ENCODE measurements at places on chromosomes 4 and X.

DNA sequence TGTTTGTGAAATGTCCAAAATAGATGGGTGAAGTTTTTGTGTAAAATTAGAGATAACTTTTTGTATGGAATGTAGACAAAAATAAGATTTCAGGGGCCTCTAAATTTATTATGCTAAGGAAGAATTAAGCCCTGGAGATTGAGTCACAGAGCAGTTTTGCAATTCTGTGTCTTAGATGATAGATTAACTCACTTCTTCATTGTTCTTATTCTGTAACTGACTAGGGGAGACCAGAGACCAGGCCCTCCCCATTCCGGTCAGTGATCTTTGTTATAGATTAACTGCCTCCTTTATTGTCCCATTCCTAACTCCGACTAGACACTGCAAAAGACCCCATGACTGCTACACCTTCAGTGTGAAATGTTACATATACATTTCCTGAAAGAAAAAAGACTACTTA is 238.4 kb upstream of the TAPT1 start:
- no peaks in the 10 kb centered on the region for H3K36me3 ChIP-seq
- H3K4me3 ChIP-seq = no peak overlapping the region
- H3K27me3 ChIP-seq = no peaks in the 10 kb centered on the region
- no peak for DNase-seq
- H3K4me1 ChIP-seq = no peaks in the 10 kb centered on the region

- peak; percentile 74 for DNase-seq
- no peaks in the 10 kb centered on the region for H3K27me3 ChIP-seq
- no peak overlapping the region for H3K27ac ChIP-seq
- no peak overlapping the region for H3K4me3 ChIP-seq
- H3K4me1 ChIP-seq = peaks cover 22% of the 10 kb centered on the region
- no peaks in the 10 kb centered on the region for H3K36me3 ChIP-seq
These were observed 58.4 kb upstream of the STS start for GRCh38 chrX:7088968-7089615.

DNA sequence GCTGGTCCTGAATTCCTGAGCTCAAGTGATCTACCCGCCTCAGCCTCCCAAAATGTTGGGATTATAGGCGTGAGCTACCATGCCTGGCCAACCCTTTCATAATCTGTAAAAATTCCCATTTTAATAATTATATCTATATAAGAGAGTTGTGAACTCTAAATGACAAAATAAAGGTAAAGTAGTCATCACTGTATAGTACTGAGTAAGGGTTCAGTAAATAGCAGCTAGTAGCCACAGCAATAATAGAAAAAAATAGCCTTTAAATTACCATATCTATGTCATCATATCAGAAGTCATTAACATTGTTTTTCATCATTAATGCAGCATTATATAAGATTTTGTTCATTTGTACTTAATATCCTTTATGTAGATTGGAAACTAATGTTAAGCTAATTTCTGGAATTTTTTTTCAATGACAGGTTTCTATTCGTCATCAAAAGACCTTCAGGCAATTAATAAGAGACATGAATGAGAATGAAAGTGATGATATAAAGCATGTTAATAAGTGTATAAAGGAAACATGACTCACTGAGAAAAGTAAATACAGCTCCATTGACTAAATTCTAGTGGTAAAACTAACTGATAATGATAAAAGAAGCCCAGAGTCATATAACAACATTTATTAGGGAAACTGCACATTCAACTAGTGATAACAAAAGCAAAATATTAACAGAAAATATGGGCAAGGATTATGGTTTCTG is 85.9 kb upstream of the UGT8 start:
- no peaks in the 10 kb centered on the region for H3K36me3 ChIP-seq
- no peaks in the 10 kb centered on the region for H3K4me1 ChIP-seq
- H3K27ac ChIP-seq = no peak overlapping the region
- H3K27me3 ChIP-seq = no peaks in the 10 kb centered on the region
- no peak overlapping the region for H3K4me3 ChIP-seq

- no peak for DNase-seq
- no peak overlapping the region for H3K27ac ChIP-seq
- no peaks in the 10 kb centered on the region for H3K36me3 ChIP-seq
- H3K4me3 ChIP-seq = no peak overlapping the region
- H3K27me3 ChIP-seq = no peaks in the 10 kb centered on the region
These were observed 72.3 kb downstream of the SLC34A2 start for GRCh38 chr4:25727711-25728493.

GRCh38 chrX:20500171-20500865 is 233.6 kb upstream of the RPS6KA3 start:
- peaks cover 3% of the 10 kb centered on the region for H3K4me1 ChIP-seq
- DNase-seq = no peak
- H3K4me3 ChIP-seq = no peak overlapping the region

- peaks cover 31% of the 10 kb centered on the region for H3K4me1 ChIP-seq
- no peak for DNase-seq
- H3K27ac ChIP-seq = no peak overlapping the region
These were observed 59.6 kb downstream of the FAM53A start for GRCh38 chr4:1624519-1624910.

DNA sequence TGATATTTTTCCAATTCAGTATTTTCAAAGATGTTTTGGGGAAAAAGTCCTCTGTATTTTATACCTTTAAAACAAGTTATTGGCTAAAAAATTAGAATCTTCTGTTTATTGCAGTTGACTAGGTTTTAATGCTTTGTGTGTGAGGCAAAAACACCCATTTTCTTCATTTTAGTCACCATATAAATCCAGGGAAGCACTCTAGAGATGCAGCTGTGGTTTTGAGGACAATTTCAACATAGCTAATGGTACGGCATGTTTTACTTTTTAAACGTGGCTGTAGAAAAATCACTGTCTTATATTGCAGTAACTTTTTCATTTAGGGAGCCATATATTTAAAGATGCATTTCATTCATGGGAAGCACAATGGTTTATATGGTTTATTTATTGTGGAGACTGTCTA is 129.1 kb upstream of the PITX2 start:
- no peaks in the 10 kb centered on the region for H3K36me3 ChIP-seq
- H3K27me3 ChIP-seq = no peaks in the 10 kb centered on the region
- no peak overlapping the region for H3K27ac ChIP-seq
- no peak overlapping the region for H3K4me3 ChIP-seq

DNA sequence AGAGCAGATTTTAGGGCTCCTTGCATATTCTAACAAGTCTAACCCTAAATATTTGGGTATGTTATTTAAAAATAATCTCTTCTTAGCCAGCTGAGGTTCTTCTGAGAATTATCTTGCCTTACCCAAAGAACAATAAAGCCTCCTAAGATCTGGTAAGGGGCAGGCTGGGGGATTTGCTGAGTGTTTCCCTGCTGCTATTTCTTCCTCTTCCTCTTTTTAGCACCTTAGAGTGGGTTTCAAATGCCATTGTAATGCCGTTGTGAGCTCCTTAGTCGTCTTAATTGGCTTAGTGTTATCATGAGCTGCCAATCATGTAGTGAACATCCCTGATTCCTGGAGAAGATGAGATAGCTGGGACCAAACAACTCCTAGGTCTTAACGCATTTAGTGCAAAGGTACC is 15.4 kb downstream of the STOX2 start:
- no peaks in the 10 kb centered on the region for H3K27me3 ChIP-seq
- H3K4me1 ChIP-seq = no peaks in the 10 kb centered on the region
- no peaks in the 10 kb centered on the region for H3K36me3 ChIP-seq
- H3K4me3 ChIP-seq = no peak overlapping the region

- no peak overlapping the region for H3K27ac ChIP-seq
- H3K27me3 ChIP-seq = no peaks in the 10 kb centered on the region
- no peak for DNase-seq
- H3K4me1 ChIP-seq = no peaks in the 10 kb centered on the region
These were observed 97.3 kb downstream of the DDX60 start for GRCh38 chr4:168221301-168221700.

DNA sequence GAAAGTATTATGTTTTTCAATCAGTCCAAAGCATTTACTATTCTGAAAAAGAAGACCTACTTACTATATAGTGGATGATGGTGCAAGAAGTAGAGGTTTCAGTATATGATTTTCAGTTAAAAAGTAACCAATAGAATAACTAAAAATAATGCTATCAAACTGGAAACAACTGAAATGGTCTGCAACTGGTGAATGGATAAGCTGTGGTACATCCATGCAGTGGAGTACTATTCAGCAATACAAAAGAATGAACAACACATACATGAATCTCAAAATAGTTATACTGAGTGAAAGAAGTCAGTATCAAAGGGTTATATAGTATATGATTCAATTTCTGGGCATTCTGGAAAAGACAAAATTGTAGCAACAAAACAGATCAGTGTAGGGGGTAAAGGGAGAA is 55.9 kb downstream of the PLAC1 start:
- H3K36me3 ChIP-seq = no peaks in the 10 kb centered on the region
- no peak overlapping the region for H3K27ac ChIP-seq
- H3K4me3 ChIP-seq = no peak overlapping the region
- DNase-seq = no peak

Data from CD4-positive, alpha-beta T cell (primary cell).